Cardiac muscle cell (in vitro differentiated cells and primary cell): ENCODE measurements at places on chromosomes 1 and 21. TPM values are rescaled to one million over a fixed set of nuclear protein-coding genes. Genes with fewer than 3 reads are reported as not detected.
A peak's percentile ranks its signal among the peaks of the same experiment; 100 is the strongest.

GRCh38 chr1:33299461-33300155, 21.3 kb downstream of the A3GALT2 start:
- no peaks in the 10 kb centered on the region for H3K4me1 ChIP-seq
- H3K4me3 ChIP-seq = no peak overlapping the region
- H3K27me3 ChIP-seq = no peaks in the 10 kb centered on the region
- H3K36me3 ChIP-seq = peaks cover 13% of the 10 kb centered on the region
- no peak for DNase-seq

DNA sequence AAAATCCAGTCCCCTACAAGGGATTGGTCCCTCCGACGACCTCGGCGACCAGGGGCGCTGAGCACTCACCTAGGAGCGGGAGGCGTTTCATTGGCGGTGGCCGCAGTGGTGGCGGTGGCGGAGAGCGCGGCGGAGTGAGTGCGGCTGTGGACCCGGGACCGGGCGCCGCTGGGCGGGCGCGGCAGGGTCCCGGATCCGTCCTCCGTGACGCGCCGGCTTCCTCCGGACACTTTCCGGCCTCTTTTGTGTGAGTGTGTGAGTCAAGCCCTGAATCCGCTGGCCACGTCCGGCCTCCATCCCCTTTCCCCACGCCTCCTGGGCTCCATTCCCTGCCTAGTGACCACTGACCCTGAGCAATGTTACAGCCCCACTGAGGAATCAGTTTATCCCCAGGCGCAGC, at the start of gene ADGRL4:
ADGRL4 (minus strand) TSS at position 167 of the 400 bp plus-strand sequence; CDS start at position 91, 76 bp downstream.
- H3K27ac ChIP-seq = no peak within 1 kb of the TSS
- peak within 1 kb of the TSS; percentile 8 for H3K4me3 ChIP-seq
- H3K27me3 ChIP-seq = peaks cover 10% of the 10 kb centered on the region
- DNase-seq = peak; percentile 31
- H3K4me1 ChIP-seq = peaks cover 3% of the 10 kb centered on the region
- no peaks in the 10 kb centered on the region for H3K36me3 ChIP-seq

- no peaks in the 10 kb centered on the region for H3K36me3 ChIP-seq
- H3K4me1 ChIP-seq = peaks cover 29% of the 10 kb centered on the region
- no peaks in the 10 kb centered on the region for H3K27me3 ChIP-seq
- no peak overlapping the region for H3K4me3 ChIP-seq
- DNase-seq = no peak
Measured at GRCh38 chr1:8426996-8427395, 109.1 kb downstream of the SLC45A1 start.

DNA sequence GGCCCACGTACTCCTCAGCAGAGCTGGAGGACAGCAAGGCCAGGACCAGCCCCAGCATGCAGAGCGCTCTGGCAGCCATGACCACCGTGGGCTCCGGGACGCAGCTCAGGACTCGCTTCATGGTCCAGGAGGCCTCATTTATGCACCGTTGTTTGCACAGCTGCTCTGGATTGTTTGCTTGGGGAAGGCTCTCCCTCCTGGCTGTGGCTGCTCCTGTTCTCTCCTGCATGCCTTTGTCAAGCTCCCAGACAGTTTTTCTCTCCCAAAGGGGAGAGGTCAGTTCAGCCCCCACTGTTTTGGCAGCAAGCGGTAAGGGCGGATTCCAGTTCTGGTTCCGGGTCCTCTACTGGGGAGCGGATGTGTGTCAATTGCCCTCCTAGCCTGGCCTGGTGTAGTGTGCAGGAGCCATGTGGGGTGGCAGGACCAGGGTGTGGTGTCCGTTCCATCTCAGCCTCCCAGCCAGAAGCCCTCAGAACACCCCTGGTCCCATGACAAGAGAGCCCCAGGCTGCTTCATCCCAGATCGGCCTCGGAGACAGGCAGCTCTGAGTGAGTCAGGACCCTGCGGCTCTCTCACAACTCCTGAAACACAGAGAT, at the start of gene TFF3:
TFF3 (minus strand) TSS at position 114 of the 596 bp plus-strand sequence; CDS start at position 79, 35 bp downstream.
- H3K27me3 ChIP-seq = no peaks in the 10 kb centered on the region
- H3K27ac ChIP-seq = no peak within 1 kb of the TSS
- no peak within 1 kb of the TSS for H3K4me3 ChIP-seq
- H3K4me1 ChIP-seq = no peaks in the 10 kb centered on the region
- H3K36me3 ChIP-seq = no peaks in the 10 kb centered on the region
- no peak for DNase-seq

GRCh38 chr1:156346636-156347035, 8.3 kb downstream of the TSACC start:
- peak; percentile 30 for DNase-seq
- no peaks in the 10 kb centered on the region for H3K27me3 ChIP-seq
- H3K4me1 ChIP-seq = no peaks in the 10 kb centered on the region
- no peaks in the 10 kb centered on the region for H3K36me3 ChIP-seq

- no peak overlapping the region for H3K4me3 ChIP-seq
- no peak overlapping the region for H3K27ac ChIP-seq
- H3K27me3 ChIP-seq = no peaks in the 10 kb centered on the region
- H3K36me3 ChIP-seq = no peaks in the 10 kb centered on the region
Measured at GRCh38 chr1:94741996-94742395, 78.2 kb upstream of the SLC44A3 start.

DNA sequence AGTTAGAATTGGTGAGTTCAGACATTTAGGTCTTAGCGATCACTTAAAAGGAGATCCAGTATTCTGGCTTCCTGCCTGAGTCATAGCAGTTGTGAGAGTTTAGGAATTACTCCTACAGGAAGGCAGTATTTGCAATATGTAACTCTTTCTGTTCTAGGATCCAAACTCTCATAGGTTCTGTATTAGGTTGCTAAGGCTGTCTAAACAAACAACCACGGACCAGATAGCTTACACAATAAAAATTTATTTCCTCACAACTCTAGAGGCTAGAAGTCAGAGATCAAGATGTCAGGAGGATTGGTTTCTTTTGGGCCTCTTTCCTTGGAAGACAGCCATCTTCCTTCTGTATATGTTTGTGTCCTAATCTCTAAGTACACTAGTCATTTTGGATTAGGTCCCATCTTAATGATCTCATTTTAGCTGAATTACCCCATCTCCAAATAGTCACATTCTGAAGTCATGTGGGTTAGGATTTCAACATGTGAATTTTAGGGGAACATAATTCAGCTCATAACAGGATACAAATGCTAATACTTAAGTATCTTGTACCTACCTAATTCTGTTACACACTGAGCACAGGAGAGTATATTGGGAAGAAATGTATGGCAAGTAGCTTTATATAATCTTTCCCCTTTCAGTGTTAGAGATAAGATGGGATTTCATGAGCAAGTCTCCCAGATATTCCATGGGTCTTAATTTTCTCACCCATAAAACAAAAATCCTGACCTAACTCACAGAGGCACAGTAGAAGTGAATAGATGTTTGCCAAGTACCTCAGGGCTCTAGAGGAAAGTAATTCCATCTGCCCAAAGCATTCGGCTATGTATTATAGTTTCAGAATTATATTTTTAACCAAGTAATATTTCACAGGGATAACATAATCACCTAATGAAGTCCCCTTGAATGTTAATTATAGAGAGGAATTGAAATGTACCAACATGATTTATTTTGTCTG, 144.4 kb downstream of the PTBP2 start:
- H3K4me3 ChIP-seq = no peak overlapping the region
- no peaks in the 10 kb centered on the region for H3K4me1 ChIP-seq
- no peak for DNase-seq
- no peak overlapping the region for H3K27ac ChIP-seq
- no peaks in the 10 kb centered on the region for H3K36me3 ChIP-seq

DNA sequence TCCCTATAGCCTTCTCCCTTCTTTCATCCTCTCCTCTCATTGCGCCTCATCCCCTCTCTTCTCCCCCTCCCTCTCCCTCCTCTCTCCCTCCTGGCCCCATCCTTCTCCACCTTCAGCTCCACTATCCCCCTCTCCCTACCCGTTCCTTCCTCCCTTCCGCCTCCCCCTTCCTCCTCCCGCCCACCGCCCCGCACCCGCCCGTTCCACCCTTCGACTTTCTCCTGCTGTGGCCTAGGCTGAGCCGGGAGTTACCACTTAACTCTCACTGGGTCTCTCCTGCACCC, 1.6 kb downstream of the NPR1 start:
- no peaks in the 10 kb centered on the region for H3K36me3 ChIP-seq
- no peak overlapping the region for H3K4me3 ChIP-seq
- no peak for DNase-seq
- peaks cover 43% of the 10 kb centered on the region for H3K27me3 ChIP-seq

GRCh38 chr1:2322065-2322571, 69.2 kb downstream of the MORN1 start:
- H3K4me3 ChIP-seq = no peak overlapping the region
- peak; percentile 97 for DNase-seq
- peaks cover 13% of the 10 kb centered on the region for H3K4me1 ChIP-seq
- peak overlapping the region; percentile 80 for H3K27ac ChIP-seq

GRCh38 chr1:156676820-156677615, at the start of gene NES:
Gene NES, minus strand, starts transcription at chr1:156677407. Its CDS starts 143 bp downstream, at chr1:156677264.
- H3K4me3 ChIP-seq = peak within 1 kb of the TSS; percentile 67
- peak; percentile 68 for DNase-seq
- no peaks in the 10 kb centered on the region for H3K27me3 ChIP-seq
- H3K27ac ChIP-seq = peak within 1 kb of the TSS; percentile 84

DNA sequence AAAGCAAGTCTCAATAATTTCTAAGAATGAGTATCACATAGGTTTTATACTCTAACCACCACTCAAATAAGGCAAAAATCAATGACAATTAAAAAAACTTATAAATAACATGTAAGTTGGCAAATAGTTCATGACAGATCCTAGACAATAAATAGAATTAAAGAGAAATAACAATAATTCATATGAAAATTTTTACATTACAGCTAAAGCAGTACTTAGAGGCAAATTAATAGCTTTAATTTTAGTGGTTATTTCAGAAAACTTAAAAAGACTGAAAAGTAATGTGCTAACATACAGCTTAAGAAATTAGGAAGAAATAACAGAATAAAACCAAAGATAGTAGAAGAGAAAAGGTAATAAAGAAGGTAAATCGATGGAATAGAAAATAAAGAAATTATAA, 179.9 kb upstream of the SPAG17 start:
- no peak for DNase-seq
- no peaks in the 10 kb centered on the region for H3K36me3 ChIP-seq
- H3K4me3 ChIP-seq = no peak overlapping the region
- H3K27me3 ChIP-seq = no peaks in the 10 kb centered on the region
- no peak overlapping the region for H3K27ac ChIP-seq

DNA sequence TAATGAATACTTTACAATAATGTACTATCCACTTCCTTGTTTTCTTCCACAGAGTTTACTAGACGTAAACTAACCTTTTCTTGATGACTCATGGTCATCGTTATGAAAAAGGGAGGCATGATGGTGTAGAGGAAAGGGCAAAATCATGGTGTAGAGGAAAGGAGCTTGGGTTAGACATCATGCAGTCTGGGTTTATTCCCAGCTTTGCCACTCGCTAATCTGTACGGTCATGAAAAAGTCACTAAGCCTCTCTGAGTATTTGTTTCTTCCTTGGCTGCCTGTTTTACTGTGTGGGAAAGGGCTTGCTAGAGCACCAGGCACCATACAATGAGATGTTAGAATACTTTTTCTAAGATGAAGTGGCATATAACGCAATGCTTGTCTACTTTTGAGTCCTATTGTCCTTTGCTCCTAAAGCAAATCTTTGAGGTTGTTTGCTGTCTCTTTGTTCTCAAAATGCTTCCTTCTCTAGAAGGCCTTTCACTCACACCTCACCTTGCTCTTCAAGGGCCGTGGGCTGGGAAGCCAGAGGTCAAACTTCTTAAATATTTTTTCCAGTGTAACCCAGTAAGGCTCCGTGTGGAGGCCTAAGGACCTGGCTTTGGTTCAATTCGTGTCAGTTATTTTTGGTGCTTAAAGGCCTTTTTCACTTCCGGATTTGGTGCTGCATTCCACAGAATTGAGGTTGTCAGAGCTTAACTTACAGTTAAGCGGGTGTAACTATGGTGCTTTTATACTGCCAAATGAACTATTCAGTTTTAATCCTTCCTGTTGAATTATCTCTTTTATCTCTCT, 9.9 kb upstream of the ETV3 start:
- H3K4me1 ChIP-seq = peaks cover 36% of the 10 kb centered on the region
- H3K36me3 ChIP-seq = no peaks in the 10 kb centered on the region
- peak; percentile 60 for DNase-seq
- no peak overlapping the region for H3K4me3 ChIP-seq
- no peaks in the 10 kb centered on the region for H3K27me3 ChIP-seq

DNA sequence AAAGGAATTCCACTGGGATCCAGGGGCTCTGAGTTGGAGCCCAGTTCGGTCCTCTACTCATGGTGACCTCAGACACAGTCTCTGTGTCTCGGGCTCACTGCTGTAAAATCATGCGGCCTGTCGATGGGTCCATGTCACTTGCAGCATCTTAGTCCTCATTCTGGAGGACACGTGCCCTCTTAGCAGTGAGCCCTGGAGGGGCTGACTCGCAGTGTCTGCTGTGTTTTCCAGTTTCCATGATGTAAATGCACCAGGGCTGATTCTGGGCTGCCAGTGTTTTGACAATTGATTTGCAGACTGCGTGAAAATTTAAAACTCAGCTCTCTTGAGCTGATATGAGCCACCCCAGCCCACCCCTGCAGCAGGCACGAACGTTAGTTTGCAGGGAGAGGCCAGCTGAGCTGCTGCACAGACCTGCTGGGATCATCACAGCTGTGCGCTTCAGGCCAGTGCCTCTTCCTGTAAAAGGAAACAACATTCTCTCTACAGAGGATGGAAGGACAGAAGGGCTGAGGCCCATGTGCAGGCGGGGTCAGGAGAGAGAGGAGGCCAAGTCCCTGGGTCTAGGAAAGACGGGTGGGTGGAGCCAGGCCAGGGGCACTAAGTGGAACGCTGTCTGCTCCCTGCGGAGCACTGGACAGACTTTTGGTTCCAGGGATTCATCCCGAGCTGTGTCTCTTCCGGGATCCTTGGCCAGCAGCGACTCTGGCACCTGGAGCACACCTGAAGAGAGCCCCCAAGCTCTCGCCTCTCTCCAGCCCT, 42.6 kb downstream of the RSPH1 start:
- no peak overlapping the region for H3K27ac ChIP-seq
- H3K27me3 ChIP-seq = no peaks in the 10 kb centered on the region
- H3K36me3 ChIP-seq = no peaks in the 10 kb centered on the region
- H3K4me1 ChIP-seq = no peaks in the 10 kb centered on the region
- DNase-seq = no peak

DNA sequence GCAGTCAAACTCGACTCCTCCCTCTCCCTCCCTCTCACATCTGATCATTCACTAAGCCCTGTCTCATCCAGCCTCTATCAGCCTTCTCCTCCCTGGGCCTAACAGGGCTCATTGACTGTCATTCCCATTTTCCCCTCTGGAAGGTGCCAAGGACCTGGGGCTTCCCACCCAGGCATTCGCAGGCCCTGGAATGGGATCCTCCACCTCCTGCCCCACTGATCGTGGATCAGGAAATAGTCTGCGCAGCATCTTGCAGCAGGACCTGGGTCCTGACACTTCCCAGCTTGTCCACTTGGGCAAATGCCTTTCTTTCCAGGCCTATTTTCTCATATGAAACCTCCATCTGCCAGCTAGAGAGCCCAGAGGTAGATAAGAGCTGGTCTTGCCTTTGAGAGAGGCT, 71.2 kb upstream of the ZC3H12A start:
- no peak for DNase-seq
- no peaks in the 10 kb centered on the region for H3K36me3 ChIP-seq
- no peak overlapping the region for H3K27ac ChIP-seq
- H3K27me3 ChIP-seq = peaks cover 13% of the 10 kb centered on the region
- no peaks in the 10 kb centered on the region for H3K4me1 ChIP-seq

GRCh38 chr1:93703643-93704042, 22.0 kb upstream of the BCAR3 start:
- H3K27me3 ChIP-seq = no peaks in the 10 kb centered on the region
- no peak overlapping the region for H3K4me3 ChIP-seq
- H3K27ac ChIP-seq = no peak overlapping the region
- no peak for DNase-seq
- H3K4me1 ChIP-seq = peaks cover 21% of the 10 kb centered on the region

- peak overlapping the region; percentile 29 for H3K27ac ChIP-seq
- peak; percentile 12 for DNase-seq
- no peaks in the 10 kb centered on the region for H3K36me3 ChIP-seq
- no peaks in the 10 kb centered on the region for H3K27me3 ChIP-seq
Measured at GRCh38 chr1:10431070-10431730, 967 bp downstream of the CENPS start.

Gene CELSR2
- total RNA-seq = 10.3 and 12.9 TPM in 2 replicates

Gene CRYAA
- total RNA-seq = not detected in 2 replicates

Gene RAB4A
- 43.2 and 64.8 TPM in 2 replicates for total RNA-seq

Gene TFF2
- total RNA-seq = not detected in 2 replicates

Gene SPRR2B
- not detected in 2 replicates for total RNA-seq
